Astrocyte (in vitro differentiated cells and primary cell): ENCODE measurements at places on chromosomes 1 and 21.

DNA sequence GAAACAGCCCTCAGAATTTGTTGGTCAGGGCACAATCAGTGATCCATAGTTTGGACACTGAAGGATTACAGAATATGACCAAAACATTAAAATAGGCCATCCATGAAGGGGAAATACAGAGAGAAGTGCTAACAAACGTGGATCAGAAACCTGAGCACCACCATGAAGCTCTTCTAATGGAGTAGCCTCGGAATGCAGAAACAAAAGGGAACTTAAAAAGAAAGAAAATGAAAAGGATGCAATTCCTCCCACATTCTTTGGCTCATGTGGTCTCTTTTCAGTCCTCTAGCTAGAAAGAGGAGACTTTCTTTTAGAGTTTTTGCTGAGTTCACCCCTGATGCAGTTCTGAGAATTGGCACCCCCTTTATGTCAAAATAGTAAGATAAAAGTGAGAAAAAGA lies 989.8 kb upstream of the B3GALT2 start:
- no peak overlapping the region for H3K4me3 ChIP-seq
- H3K36me3 ChIP-seq, result no peaks in the 10 kb centered on the region
- H3K27ac ChIP-seq, result no peak overlapping the region
- DNase-seq, result no peak
- no peaks in the 10 kb centered on the region for H3K4me1 ChIP-seq

GRCh38 chr1:243559575-243560162 lies 290.4 kb downstream of the AKT3 start:
- H3K4me3 ChIP-seq, result no peak overlapping the region
- H3K4me1 ChIP-seq, result no peaks in the 10 kb centered on the region

DNA sequence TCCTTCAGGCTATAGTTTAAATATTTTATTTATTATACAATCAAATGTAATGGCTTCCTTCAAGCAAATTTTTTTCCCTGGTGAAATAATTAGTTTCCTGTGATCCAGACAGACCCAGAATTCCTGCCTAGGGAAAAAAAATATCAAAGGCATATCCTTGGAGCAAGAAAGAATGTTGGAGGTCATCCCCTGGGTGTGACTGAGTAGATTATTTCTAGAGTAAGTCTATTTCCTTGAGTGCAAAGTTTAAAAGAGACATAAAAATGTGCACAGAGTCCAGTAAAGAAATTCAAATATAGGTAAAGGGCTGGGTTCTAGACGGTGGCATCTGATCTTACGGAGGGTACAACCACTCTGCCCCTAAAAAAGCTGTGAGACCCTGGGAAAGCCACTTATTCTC lies 32.2 kb upstream of the SAMD13 start:
- no peaks in the 10 kb centered on the region for H3K36me3 ChIP-seq
- H3K4me1 ChIP-seq, result peaks cover 11% of the 10 kb centered on the region
- H3K4me3 ChIP-seq, result no peak overlapping the region
- H3K27ac ChIP-seq, result no peak overlapping the region
- DNase-seq, result no peak
- no peaks in the 10 kb centered on the region for H3K27me3 ChIP-seq

- H3K36me3 ChIP-seq, result no peaks in the 10 kb centered on the region
- H3K4me1 ChIP-seq, result no peaks in the 10 kb centered on the region
- H3K4me3 ChIP-seq, result no peak overlapping the region
- no peak for DNase-seq
- no peak overlapping the region for H3K27ac ChIP-seq
Observed at GRCh38 chr1:56569661-56570060, 9.7 kb downstream of the PLPP3 start.

GRCh38 chr1:174875306-174875705 lies 124.4 kb upstream of the CACYBP start:
- no peaks in the 10 kb centered on the region for H3K36me3 ChIP-seq
- H3K4me3 ChIP-seq, result no peak overlapping the region
- no peak for DNase-seq
- no peaks in the 10 kb centered on the region for H3K4me1 ChIP-seq
- H3K27me3 ChIP-seq, result no peaks in the 10 kb centered on the region

DNA sequence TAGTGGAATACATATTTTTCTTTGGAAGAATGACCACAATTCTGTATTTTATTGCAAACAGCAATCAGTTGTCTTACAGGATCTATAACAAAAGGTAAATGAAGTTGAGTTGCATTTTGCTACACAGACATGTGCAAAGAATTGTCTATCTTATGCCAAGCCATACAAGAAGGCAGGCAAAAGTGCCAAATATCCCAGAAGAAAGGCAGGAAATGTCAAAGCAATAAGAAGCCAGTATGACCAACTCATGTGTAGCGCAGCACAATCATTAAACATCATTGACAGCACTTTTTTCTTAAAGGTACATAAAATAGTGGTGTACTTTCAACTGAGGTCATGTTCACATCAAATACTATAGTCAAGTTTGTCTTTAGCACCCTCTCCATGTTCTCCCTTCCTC lies 42.7 kb downstream of the NIBAN1 start:
- no peak overlapping the region for H3K27ac ChIP-seq
- no peak for DNase-seq
- H3K4me1 ChIP-seq, result no peaks in the 10 kb centered on the region

- no peaks in the 10 kb centered on the region for H3K4me1 ChIP-seq
- no peak overlapping the region for H3K27ac ChIP-seq
- H3K27me3 ChIP-seq, result peaks cover 4% of the 10 kb centered on the region
- no peak for DNase-seq
- H3K36me3 ChIP-seq, result no peaks in the 10 kb centered on the region
- no peak overlapping the region for H3K4me3 ChIP-seq
Observed at GRCh38 chr1:223443397-223443796, 50.2 kb downstream of the CCDC185 start.

- H3K4me3 ChIP-seq, result peak overlapping the region; percentile 57
- H3K36me3 ChIP-seq, result no peaks in the 10 kb centered on the region
- peaks cover 5% of the 10 kb centered on the region for H3K27me3 ChIP-seq
- peaks cover 18% of the 10 kb centered on the region for H3K4me1 ChIP-seq
- DNase-seq, result peak; percentile 33
Observed at GRCh38 chr1:25922056-25922970, 16.1 kb upstream of the STMN1 start.

- H3K4me1 ChIP-seq, result peaks cover 11% of the 10 kb centered on the region
- no peaks in the 10 kb centered on the region for H3K36me3 ChIP-seq
- peak overlapping the region; percentile 49 for H3K4me3 ChIP-seq
- no peak overlapping the region for H3K27ac ChIP-seq
- H3K27me3 ChIP-seq, result peaks cover 67% of the 10 kb centered on the region
- DNase-seq, result no peak
Observed at GRCh38 chr1:220894924-220895256, 15.6 kb downstream of the HLX start.

DNA sequence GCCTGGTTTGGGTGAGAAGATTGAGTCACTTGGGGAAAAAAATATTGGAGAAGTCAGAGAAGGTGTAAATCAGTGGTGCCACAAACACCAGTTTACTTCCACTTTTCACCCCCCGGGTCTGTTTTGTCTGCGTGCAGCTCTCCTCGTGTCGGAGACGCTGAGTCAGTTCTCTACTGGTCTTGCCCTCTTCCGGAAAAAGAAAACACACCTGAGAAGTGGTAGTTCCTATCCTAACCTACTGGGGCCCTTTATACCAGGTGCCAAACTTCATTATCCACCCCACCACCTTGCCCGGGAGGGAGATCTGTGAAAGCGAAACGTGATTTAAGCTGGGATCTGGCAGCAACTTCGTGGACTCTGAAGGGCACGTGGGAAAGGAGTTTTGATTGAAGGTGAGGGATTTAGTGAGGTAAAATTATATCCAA lies 855 bp upstream of the IVNS1ABP start:
- no peaks in the 10 kb centered on the region for H3K36me3 ChIP-seq
- peaks cover 16% of the 10 kb centered on the region for H3K4me1 ChIP-seq

GRCh38 chr1:6105763-6106162 lies 60.1 kb downstream of the KCNAB2 start:
- no peak overlapping the region for H3K27ac ChIP-seq
- no peaks in the 10 kb centered on the region for H3K4me1 ChIP-seq
- no peak overlapping the region for H3K4me3 ChIP-seq
- H3K27me3 ChIP-seq, result no peaks in the 10 kb centered on the region
- DNase-seq, result no peak
